AG10803 (cell line): ENCODE measurements at places on chromosomes 11 and 22.

DNA sequence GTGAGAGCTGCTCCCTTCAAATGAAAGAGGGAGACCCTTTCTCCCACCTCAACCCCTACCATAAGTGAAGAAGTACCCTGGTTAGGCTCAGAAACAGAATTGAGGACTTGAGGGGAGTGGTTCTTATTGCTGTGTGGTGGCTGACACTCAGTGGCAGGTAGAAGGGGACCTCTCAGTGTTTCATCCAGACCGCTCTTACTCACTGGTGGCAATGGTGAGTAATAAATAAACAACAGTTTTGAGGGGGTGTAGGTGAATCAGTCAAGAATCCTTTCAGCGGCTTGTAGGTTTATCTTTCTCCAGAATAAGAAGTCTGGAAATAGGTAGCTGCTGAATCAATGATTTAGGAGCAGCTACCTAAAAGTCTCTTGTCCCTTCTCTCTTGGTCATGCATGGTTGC is 403.4 kb upstream of the B3GAT1 start:
- no peak for DNase-seq

DNA sequence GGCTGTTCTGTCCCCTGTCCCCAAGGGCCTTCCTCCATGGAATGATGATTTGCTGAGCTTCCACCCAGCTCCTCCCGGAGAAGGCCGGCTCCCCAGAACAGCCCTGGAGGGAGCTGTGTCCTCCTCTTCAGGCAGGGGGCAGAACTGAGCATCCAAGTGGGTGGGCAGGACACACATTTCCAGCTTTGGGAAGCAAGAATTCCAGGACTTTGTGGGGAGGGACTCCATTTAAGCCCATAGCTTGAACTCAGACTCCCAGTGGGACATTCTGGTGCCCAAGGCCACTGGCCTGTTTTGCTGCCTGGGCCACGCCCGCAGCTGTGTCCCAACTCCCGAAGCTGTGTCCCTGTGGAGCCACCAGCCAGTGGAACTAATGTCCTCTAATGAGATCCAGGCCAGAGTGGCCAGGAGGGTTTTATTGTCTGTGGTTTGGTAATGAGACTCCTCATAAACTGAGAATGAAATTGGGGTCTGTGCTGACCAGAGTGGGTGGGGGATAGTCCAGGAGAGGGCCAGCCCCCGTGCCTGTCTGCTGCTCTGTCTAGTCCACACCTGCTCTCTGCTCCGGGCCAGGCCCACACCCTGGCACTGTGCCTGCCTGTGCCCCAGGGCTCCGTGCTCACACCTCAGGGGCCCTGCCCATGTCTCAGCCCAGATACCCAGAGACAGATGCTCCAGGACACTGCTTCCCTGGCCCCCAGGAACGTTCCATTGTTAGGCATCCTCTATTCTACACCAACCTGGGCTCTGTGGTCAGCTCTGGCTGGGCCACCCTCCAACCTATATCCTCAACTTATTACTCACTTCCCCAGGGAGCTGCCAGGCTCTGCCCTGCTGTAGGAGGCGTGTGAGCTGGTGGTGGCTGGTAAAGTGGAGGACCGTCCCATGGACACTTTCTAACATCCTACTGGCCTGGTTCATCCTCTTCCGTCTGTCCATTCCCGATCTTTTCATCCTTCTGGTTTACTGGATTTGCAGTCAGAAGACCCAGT is 7.6 kb downstream of the NECTIN1 start:
- peak; percentile 36 for DNase-seq

DNA sequence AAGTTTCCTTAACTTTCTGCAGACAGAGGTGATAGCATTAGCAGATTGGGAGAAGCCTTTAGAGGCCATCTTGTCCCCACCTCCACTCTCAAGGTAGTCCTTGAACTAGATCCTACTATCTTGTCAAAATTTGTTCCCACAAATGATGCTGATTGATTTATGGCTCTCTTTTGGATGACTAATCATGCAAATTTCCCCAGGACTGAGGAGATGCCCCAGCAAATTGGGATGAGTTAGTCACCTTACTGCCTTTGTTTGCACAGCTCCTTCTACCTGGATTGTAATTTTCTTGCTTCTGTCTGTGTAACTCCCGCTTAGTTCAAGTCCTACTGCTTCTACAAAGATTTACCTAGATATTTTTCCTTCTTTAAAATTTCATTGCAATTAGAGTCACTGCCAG is 391.4 kb upstream of the CADM1 start:
- no peak for DNase-seq

GRCh38 chr11:86370922-86371594 is 3.6 kb upstream of the CCDC81 start:
- DNase-seq = peak; percentile 64
